H9 (cell line): ENCODE measurements at places on chromosomes 5 and 9.

- no peak for DNase-seq
These were observed 53.0 kb downstream of the SUB1 start for GRCh38 chr5:32638309-32638708.

- DNase-seq, result no peak
These were observed 348.2 kb upstream of the NUDT12 start for GRCh38 chr5:103910786-103911185.

DNA sequence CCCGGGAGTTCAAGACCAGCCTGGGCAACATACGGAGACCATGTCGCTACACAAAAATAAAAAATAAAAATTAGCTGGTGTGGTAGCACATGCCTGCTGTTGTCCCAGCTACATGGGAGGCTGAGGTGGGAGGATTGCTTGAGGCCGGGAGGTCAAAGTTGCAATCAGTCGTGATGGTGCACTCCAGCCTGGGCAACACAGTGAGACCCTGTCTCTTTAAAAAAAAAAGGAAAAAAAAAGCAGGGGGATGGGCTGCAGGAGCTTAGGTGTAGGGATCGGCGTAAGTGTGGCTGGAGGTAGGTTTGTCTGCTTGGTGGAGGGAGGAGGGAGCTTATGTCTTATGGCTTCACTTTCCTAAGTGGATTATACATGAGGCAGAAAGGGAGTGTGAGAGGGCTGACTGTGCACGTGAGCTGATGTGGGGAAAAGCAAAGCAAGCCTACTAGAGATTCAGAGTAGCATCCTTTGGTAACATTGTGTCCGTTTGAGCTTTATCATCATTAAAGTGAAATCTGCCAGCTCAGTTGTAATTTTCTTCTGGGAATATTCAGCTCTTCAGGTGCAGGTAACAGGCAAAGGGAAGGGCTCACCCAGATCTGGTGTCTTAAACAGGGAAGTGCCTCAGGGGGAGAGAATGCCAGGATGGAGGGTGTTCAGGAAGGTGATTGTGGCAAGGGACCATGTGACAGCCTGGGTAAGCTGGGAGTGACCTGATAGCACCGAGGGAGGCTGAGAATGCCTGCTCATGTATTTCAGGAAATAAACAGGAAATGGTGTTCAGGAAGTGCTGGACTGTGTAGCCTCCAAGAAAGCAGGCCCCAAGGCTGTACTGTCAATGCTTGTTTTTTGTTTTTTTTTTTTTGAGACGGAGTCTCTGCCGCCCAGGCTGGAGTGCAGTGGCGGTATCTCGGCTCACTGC is 17.6 kb upstream of the SETX start:
- DNase-seq, result no peak

GRCh38 chr5:117084067-117084466 is 509.4 kb upstream of the SEMA6A start:
- no peak for DNase-seq

- no peak for DNase-seq
These were observed 675.6 kb downstream of the BRINP1 start for GRCh38 chr9:118693645-118694044.

GRCh38 chr5:76104027-76104426 is 20.8 kb downstream of the SV2C start:
- peak; percentile 57 for DNase-seq

GRCh38 chr5:158153508-158153907 is 294.6 kb upstream of the CLINT1 start:
- DNase-seq, result no peak

DNA sequence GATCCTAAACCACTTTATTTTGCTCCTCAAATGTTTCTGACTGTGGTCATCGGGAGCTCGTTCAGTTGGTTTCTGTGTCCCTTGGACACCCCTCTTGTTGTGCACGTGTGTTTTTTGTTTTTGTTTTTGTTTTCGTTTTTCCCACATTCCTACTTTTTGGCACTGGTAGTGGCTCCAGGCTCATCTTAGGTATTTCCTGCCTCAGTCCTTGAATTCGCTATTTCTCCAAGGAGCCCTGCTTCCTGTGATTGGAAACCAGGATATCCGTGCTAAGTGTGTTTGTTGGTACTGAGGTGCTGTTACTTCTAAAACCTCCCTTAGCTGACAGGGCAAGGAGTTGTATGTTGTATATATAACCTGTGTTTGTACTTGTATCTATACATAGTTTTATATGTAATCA is 5.9 kb downstream of the HMCN2 start:
- no peak for DNase-seq

- DNase-seq, result peak; percentile 91
These were observed 67.1 kb downstream of the KLF4 start for GRCh38 chr9:107422189-107423185.

- DNase-seq, result no peak
These were observed 183.3 kb downstream of the CACNA1B start for GRCh38 chr9:138060881-138061280.

- no peak for DNase-seq
These were observed 62.0 kb upstream of the ASS1 start for GRCh38 chr9:130382636-130383349.

DNA sequence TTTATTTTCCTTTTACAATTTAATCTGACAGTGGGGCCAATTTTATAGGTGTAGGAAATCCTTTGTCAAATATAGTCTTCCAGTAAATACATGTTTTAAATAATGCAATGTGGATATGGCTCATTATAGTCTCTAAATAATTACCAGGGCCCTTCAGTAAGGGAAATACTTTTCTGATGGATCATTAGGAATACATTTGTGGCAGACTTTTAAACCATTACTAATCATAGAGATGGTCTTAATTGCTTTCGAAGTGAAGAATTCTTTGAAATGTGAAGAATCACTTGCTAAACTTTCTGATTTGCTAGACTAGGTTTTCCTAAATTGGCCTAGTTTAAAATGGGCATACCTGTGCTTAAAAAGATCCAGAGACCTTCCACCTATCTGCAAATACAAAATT is 105.6 kb upstream of the ELL2 start:
- no peak for DNase-seq

DNA sequence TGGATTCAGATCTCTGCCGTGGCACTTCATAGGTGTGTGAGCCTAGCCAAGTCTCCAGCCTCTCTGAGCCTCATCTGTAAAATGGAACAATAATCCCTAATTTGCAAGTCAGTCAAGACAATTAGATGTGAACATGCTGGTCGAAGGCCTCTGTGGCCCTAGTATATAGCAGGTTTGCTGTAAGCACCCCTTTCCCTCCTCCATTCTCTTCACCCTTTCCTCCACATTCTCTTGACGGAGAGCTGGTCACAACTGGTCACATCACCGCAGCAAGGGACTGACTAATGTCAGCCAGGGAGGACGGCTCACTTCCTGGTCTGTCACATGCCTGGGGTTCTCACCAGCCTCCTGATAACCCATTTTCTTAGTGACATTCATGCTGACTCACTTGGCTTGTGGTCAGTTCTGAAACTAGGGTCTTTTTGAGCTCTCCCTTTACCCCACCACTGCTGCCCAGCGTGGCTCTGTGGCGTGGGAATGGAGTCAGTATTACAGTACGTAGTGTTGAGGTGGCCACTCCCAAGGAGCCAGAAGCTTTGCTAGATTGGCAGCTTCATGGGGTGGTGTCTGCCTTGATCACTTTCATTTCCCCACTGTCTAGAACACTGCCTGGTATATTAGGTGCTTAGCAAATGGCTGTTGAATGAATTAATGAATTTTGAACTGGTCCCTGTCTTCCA is 47.8 kb downstream of the ERGIC1 start:
- DNase-seq, result no peak

DNA sequence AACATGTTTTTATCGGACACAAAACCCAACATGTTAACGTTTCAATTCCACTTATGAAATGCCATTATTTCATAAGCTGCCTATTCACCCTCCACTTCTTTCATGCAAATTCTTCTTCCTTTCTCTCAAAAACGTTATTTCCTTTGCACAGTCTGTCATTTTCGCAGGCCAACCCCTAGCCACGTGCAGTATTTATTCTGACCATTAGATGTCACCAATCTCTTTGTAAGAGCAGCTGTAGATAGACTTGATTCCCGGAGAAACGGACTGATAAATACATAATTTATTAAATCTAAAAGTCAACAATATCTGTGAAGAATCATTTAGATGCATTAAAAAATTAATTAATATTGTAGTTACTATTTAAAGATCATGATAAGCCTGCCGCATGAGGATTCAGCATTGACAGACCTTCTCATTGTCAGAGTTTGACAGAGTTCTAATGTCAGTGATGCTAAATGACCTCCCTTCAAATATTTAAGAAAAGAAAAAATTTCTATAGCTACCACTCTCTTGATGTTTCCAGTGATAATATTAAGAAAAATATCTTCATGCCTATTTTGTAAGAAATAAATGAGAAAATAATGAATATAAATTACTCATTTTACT is 933.6 kb downstream of the CDH12 start:
- peak; percentile 30 for DNase-seq

DNA sequence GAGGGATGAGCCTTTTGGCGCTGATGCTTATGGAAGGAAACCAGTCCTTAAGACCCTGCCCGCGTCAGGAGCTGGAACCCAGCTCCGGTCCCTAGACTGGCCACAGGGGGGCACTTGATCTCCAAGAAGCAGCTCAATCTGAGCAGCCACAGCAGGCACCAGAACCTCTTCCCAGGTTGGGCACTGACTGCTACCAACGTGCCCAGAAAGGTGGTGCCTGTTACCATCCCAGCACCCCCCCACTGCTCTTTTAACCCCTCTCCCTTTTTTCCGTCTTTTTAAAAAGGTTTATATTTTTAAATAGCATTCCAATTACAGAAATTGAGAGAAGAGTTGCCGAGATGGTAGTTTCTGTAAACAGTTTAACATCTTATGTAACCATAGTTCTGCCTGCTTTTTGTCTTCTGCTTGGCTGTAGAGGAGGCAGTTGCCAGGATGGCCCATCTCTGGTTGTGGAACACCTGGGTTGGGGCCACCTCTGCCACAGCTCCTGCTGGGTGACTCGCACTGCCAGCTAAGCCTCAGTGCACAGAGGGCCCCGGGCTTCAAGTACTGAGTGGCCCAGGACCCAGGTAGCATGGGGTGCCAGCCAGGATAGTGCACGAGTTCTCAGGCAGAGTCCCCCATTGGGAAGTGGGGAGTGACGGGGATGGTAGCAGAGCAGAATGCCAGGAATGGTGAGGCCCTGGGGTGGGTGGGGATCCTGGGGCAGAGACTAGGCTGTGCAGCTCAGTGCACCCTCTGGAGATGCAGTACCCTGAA is 62.8 kb downstream of the PFDN1 start:
- DNase-seq, result peak; percentile 87

GRCh38 chr9:109289931-109290330 is 30.9 kb downstream of the EPB41L4B start:
- no peak for DNase-seq

GRCh38 chr9:134477342-134477925 is 151.2 kb downstream of the RXRA start:
- DNase-seq, result no peak

- DNase-seq, result peak; percentile 30
These were observed 573.6 kb upstream of the ARRDC3 start for GRCh38 chr5:91956738-91957137.

- DNase-seq, result no peak
These were observed 52.6 kb downstream of the AP3S1 start for GRCh38 chr5:115894342-115894741.

DNA sequence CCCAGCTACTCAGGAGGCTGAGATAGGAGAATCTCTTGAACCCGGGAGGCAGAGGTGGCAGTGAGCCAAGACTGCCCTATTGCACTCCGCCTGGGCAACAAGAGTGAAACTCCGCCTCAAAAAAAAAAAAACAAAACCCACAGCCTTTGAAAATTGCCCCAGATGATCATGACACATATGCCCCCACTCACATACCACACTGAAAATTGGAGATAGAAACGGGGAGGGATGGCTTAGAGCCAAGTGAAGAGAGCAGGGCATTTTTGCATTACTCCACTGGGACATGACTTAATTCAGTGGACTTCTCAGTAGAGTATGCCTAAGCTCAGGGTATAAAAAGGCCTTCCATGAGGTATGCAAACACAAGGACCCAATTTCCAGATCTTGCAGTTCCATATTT is 309.3 kb downstream of the BNC2 start:
- no peak for DNase-seq

GRCh38 chr5:57041570-57041969 is 89.6 kb upstream of the MIER3 start:
- no peak for DNase-seq

DNA sequence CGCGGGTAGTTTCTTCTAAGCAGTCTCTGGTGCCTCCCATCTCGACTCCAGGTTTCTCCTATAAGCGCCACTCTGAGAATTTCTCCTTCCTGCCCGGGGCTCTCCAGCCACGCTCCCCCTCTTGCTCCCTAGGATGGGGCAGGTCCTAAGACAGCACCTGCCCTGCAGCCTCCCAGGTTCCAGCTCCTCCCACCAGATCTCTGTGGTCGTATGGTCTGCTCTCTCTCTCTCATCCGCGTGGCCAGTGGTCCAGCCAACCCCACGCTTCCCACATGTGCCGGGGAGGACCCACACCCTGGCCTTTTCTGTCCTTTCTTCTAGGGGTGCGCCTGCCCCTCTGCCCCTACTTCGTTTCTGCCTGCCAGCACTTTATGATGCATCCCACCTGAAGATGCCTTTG is 40.5 kb downstream of the MVB12B start:
- DNase-seq, result no peak

DNA sequence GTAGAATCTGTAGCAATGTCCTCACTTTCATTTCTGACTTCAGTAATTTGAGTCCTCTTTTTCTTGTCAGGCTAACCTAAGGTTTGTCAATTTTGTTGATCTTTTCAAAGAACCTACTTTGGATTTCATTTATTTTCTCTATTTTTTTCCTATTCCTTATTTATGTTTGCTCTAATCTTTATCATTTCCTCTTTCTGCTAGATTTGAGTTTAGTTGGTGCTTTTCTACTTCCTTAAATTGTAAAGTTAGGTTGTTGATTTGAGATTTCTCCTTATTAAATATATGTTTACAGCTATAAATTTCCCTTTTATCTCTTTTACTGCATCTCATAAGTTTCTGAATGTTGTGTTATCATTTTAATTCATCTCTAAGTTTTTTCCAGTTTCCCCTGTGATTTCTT is 75.1 kb upstream of the FAM120A start:
- no peak for DNase-seq

DNA sequence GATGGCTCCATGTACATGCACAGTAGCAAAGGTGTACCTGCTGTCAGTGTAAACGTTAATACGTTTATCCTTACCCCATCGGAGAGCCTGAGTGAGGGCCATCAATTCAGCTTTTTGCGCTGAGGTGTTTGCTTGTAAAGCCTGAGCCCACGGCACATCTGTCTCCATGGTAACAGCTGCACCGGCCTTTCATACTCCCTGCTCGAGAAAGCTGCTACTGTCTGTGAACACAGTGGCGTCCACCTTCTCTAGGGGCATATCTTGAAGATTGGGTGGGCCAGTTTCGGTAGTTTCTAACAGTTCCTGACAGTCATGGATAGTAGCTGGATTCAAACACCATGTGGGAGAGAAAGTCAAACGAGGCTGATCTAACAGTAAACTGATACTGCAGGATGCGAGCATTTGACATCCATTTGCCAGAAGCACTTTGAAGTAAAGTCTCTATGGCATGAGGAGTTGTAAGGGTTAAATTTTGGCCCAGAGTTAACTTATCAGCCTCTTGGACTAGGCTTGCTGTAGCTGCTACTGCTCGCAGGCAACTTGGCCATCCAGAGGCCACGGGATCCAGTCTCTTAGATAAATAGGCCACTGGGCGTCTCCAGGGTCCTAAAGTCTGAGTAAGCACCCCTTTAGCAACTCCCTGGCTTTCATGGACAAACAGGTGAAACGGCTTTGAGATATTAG is 21.0 kb upstream of the RHOBTB3 start:
- peak; percentile 80 for DNase-seq
